ENCODE measurements at places on chromosomes 12 and 14.

GRCh38 chr12:67501362-67501761 is 147.2 kb upstream of the DYRK2 start:
- H3K27me3 ChIP-seq = no peaks in the 10 kb centered on the region
- H3K27ac ChIP-seq = no peak overlapping the region
- no peak overlapping the region for H3K4me3 ChIP-seq

GRCh38 chr12:105855361-105856047 is 283.2 kb downstream of the NUAK1 start:
- no peak for DNase-seq
- H3K4me3 ChIP-seq = no peak overlapping the region
- no peaks in the 10 kb centered on the region for H3K36me3 ChIP-seq
- no peaks in the 10 kb centered on the region for H3K4me1 ChIP-seq

- H3K4me1 ChIP-seq = peaks cover 5% of the 10 kb centered on the region
- H3K4me3 ChIP-seq = no peak overlapping the region
- H3K27ac ChIP-seq = no peak overlapping the region
- peak; percentile 22 for DNase-seq
These were observed 33.1 kb upstream of the PTPRO start for GRCh38 chr12:15289192-15289591.

DNA sequence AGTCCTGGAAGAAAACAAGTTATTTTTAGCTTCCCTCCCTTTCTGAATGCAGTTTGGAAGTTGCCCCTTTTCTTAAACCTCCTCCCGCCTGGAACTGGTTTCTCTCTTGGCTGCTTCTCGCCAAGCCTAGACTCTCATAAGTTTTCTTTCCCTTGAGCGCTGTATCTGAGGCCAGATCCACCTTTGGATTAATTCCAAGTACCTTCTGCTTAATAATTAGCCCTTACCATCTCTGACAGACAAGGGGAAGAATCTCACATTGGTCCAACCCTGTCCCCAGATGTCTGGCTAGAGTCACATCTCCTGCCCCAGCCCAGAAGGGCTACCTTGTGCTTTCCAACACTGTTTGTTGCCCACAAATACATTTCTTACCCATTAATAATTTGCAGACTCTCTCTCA is 161.8 kb upstream of the RGS6 start:
- no peaks in the 10 kb centered on the region for H3K27me3 ChIP-seq
- H3K36me3 ChIP-seq = no peaks in the 10 kb centered on the region
- DNase-seq = no peak
- no peak overlapping the region for H3K27ac ChIP-seq
- H3K4me1 ChIP-seq = no peaks in the 10 kb centered on the region

DNA sequence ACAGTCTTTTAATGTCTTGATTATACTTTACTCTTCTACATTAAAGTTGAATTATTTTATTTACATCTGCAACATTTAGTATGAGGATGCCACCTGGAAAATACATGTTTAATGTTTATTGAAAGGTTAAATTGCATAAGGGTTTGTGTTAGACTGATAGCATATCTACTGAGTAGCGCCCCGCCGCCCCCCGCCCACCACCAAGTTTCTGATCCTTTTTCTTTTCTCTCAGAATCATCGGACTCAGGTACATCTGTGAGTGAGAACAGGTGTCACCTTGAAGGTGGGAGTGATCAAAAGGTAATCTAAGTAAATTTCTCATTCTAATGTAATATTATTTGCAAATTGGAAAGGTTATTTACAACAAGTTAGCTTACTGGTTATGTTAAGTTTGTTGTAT is 16.2 kb downstream of the MDM2 start:
- H3K27ac ChIP-seq = no peak overlapping the region
- no peaks in the 10 kb centered on the region for H3K4me1 ChIP-seq
- no peaks in the 10 kb centered on the region for H3K27me3 ChIP-seq
- H3K36me3 ChIP-seq = peaks cover 94% of the 10 kb centered on the region
- no peak overlapping the region for H3K4me3 ChIP-seq

DNA sequence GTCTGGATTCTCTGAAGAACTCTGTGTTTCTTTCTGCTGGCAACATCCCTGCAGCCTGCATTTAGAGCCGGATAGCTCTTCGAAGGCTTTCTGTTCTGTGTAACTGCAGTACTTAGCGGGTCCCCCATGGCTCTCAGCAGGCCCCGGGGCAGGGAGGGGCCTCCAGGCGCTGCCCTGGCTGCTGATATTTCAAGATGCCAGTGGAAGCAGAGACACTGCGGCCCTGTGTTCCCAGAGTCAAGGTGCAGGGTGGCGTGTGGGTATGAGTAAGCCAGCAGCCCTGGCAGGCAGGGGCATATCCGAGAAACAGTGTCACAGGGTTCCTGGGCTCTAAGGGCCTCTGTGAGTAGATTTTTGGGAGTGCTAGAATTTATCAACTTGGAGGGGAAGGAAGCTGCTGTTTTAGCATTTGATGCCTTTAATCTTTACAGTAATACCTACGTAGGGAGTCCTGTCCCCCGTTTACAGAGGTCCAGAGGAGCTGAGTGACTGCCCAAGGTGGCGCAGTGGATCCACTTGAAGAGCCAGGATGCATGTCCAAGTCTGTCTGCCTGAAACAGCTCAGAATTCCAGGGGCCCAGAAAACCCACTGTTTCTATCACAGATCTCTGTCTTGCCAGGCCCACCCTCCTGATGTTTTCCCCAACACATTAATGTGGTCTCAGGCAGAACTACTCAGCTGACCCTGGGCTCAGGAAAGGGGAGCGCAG is 16.2 kb downstream of the ESRRB start:
- no peaks in the 10 kb centered on the region for H3K36me3 ChIP-seq
- H3K27ac ChIP-seq = no peak overlapping the region
- no peak for DNase-seq
- no peaks in the 10 kb centered on the region for H3K27me3 ChIP-seq
- H3K4me3 ChIP-seq = no peak overlapping the region

Data from DND-41 (cell line).